ENCODE measurements at places on chromosomes 5 and 9.

DNA sequence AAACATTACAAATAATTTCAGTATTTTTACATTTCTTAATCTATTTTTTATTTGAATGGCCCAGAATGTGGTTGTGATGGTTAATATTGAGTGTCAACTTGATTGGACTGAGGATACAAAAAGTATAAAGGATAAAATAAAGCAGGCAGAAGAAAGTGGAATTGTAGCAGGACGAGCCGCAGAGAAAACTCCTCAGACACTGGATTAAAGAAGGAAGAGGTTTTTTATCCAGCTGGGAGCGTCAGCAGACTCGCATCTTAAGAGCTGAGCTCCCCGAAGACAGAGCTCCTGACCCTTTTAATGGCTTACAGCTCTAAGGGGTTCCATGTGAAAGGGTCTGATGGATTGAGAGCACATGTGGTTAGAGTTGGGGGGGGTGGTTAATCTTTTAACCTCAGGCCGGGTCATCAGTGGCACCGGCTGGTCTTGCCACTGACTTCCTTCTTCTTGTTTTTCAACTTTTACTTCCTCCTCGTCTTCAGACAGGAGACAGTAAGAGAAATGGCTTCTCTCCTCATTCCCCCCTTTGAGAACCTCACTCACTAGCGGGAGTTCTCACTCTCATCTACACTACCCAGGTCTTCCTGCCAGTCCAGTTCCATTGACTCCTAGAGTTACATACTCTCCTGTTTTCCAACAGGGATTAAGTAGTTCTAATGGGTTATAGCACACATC lies 80.0 kb downstream of the TMEM161B start:
- DNase-seq: no peak

GRCh38 chr5:14628346-14628745 lies 36.2 kb upstream of the OTULIN start:
- peak; percentile 67 for DNase-seq

- no peak for DNase-seq
These were observed 999.3 kb downstream of the NR2F1-AS1 start for GRCh38 chr5:92581690-92582089.

DNA sequence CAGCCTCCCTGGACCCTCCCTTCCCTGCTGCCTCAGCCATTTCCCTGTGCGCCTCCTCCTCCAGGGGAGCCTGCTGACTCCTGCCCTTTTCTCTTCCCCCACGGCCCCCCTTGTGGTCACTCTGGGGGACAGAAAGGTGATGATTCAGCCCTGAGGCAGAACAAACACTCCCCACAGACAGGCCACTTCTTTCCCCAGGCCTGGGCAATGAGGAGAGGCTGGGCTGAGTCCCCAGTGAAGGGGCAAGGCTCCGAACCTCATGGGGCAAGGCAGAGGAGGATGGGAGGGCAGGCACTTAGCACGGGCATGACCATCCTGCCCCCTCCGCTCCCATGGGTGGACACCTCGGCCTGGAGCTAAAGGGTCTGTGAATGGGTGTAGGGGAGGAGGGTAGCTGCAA lies 21.0 kb downstream of the CSF1R start:
- no peak for DNase-seq

- no peak for DNase-seq
These were observed 17.4 kb upstream of the ADRB2 start for GRCh38 chr5:148808864-148809642.

GRCh38 chr9:137293482-137294090 lies 8.5 kb downstream of the NRARP start:
- no peak for DNase-seq

All from endothelial cell (in vitro differentiated cells).